Stimulated activated CD4-positive, alpha-beta T cell treated with anti-CD3 and anti-CD28 coated beads, Interleukin-1b, Interleukin-23, amount 100 ng/mL, for 24 hours (primary cell): ENCODE measurements at places on chromosomes 11 and 22.

DNA sequence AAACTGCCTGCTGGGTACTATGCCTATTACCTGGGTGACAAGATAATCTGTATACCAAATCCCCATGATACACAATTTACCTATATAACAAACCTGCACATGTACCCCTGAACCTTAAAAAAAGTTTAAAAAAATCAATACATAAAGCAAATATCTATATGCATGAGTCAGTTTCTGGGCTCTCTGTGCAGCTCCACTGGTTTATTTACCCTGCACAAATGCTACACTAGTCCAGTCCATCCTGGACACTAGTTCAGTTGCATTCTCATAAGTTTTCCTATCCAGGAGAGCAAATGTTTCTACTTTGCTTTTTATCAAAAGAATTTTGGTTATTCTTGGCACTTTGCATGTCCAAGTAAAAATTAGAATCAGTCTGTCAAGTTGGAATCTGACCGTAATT is 99.8 kb upstream of the OLFML1 start:
- no peak for DNase-seq

- DNase-seq: no peak
These were observed 5.7 kb downstream of the IGLL1 start for GRCh38 chr22:23574371-23574811.

DNA sequence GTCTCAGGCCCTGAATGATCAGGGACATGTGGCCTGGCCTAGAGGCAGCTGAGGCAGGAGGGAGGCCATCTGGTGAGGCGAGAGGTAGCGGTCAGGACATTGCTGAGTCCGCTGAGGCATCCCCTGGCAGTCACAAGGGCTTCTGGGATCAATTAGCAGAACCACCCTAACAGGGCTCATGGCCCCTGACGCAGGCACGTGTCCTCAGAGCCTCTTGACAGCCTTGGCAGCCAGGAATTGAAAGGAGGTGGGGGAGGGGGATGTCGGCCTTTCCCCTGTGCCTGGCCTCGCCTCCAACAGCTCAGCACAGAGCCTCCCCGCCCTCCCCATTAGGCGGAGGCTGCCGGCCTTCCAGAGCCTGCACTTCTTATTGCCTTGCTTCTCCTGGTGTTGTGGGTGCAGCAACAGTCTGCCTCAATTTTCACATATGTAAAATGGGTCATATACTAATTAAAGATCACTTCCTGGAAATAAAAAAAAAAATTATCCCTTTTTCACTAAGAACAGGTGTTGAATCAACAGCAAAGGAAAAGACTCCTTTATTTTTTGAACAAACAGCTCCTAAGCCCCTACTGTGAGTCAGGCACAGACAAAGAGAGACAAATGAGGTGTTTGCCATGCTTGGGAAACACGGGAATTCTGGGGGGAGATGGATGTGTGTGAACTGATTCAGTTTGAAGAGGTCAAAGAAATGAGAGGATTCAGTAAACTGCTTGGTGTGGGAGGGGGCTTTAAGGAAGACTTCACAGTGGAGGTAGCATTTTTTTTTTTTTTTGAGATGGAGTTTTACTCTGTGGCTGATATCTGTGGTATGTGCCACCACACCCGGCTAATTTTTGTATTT is 55.3 kb downstream of the NFAM1 start:
- DNase-seq: no peak

- DNase-seq: no peak
These were observed 105.8 kb downstream of the SERGEF start for GRCh38 chr11:17907046-17907445.
